ENCODE measurements at places on chromosomes 6 and 20. TPM values are rescaled to one million over a fixed set of nuclear protein-coding genes. Genes with fewer than 3 reads are reported as not detected.
A peak's percentile ranks its signal among the peaks of the same experiment; 100 is the strongest.

- DNase-seq: peak; percentile 14
Observed at GRCh38 chr6:100719883-100720682, 161.0 kb downstream of the ASCC3 start.

Gene TSPO2
- not detected for total RNA-seq

- DNase-seq: no peak
Observed at GRCh38 chr6:15401120-15401519, 155.3 kb downstream of the JARID2 start.

DNA sequence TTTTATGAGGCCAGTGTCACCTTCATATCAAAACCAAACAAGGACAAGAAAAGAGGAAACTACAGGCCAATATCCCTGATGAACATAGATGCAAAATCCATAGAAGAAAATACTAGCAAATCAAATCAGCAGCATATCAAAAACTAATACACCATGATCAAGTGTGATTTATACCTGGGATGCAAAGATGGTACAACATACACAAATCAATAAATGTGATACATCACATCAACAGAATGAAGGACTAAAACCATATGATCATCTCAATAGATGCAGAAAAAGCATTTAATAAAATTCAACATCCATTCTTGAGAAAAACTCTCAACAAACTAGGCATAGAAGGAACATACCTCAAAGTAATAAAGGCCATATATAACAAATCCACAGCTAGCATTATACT, 8.1 kb upstream of the GINM1 start:
- DNase-seq: no peak

Gene WFDC12
- total RNA-seq: not detected

DNA sequence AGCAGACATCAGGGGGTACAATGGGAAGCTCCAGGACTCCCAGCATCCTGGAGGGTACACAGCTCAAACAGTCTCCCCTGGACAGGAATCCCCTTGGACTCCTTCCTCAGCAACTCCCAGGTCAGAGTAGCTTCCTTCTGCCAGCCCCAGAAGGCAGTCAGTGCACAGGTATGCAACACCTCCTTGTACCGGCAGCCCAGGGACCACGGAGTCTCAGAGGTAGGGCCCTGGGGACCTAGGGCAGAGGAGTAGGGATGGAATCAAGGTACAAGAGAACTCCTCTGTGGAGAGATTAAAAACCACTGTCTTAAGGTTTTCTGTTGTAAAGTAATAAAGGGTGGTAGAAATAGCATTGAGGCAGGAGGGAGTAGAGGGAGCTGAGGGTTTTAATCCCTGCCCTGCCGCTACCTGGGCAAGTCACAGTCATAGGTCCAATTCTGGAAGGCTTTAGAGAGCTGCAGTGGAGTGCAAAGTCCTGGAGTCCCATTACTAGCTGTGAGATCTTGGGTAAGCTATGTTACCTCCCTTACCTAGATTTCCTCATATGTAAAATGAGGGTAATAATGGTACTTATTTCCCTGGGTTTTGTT, 7.5 kb downstream of the TP53TG5 start:
- no peak for DNase-seq

DNA sequence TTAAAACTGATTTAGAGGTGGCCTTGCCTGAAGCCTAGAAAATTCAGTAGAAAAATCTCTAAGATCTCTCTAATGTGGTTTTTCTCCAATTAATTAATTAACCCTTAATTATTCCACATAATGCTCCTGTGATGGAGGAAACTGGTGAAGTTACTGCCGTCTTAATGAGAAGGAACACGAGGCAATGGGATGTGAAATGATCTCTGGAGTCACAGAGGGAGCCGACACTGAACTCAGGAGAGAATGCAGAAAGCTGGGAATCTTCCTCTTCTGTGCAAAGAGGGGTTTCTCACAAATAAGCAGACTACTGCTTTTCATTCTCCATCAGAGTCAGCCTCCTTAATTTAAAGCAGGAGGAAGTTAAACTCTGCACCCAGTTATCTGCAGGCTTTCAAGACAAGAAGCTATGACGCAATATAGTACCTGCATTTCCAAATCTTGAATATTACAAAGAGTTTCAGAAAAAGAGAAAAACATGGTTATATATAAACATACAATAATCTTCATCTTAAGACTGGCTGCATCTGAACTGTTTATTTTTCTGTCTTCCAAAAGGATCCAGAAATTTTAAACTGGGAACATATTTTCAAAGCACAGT, 18.1 kb upstream of the SNRPB2 start:
- no peak for DNase-seq

Gene PACRG
- total RNA-seq: not detected

DNA sequence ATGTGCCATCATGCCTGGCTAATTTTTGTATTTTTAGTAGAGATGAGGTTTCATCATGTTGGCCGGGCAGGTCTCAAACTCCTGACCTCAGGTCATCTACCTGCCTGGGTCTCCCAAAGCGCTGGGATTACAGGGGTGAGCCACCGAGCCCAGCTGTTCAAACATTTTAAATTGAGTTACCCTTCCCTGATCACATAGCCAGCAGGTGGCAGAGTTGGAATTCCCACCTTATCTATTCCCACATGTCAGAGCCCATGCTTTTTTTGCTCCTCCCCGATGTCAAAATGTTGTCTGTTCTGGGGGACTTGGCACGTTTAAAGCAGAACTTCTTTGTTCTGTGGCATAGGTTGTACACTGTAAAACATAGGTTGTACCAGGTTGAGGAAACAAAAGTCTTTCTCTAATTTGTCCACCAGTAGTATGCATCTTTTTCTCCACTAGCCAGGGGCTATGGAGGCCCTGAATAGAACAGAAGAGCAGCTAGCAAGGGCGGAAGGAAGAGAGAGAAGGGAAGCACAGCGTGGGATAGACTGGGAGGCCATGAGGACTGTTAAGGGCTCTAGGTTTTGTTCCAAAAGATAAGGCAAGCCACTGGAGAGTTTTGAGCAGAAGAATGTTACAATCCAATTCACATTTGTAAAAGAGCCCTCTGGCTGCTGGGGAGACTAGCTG, 7.3 kb upstream of the LBP start:
- no peak for DNase-seq

Gene CLPSL1
- not detected for total RNA-seq
